ENCODE measurements at places on chromosomes 2 and 18.

- no peak for DNase-seq
These were observed 134.8 kb upstream of the AGAP1 start for GRCh38 chr2:235358981-235359471.

- DNase-seq = no peak
These were observed at the start of gene MOGAT1 for GRCh38 chr2:222671259-222672067. Gene MOGAT1 (plus strand): TSS chr2:222671658. CDS start chr2:222671786, 128 bp downstream.

- no peak for DNase-seq
These were observed 84.8 kb upstream of the HDAC4 start for GRCh38 chr2:239485622-239486021.

GRCh38 chr2:197799068-197799467 is 5.3 kb upstream of the PLCL1 start:
- no peak for DNase-seq

DNA sequence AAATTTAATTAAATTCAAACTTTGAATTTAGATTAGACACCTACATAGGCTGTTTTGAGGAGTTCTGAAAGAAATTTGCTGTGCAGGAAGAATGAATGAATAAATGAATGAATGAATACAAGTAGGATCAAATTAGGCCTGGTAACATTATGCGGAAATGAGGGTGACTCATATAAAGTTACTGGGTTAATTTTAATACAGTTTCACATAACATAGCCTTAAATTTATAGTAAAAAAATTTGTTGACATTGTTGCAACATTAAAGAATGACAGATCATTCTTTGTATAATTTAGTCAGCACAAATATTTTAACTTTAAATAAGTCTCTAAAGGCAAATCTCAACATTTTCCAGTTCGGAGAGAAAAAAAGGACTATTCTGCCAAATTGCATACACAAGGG is 1293.1 kb upstream of the SLC39A10 start:
- DNase-seq = no peak

Data from DMS153 (cell line).